ENCODE measurements at places on chromosomes 6 and 20. TPM values are rescaled to one million over a fixed set of nuclear protein-coding genes. Genes with fewer than 3 reads are reported as not detected.

GRCh38 chr20:34515484-34516246 is 557 bp upstream of the DYNLRB1 start:
- peak overlapping the region; percentile 61 for H3K4me3 ChIP-seq
- no peaks in the 10 kb centered on the region for H3K36me3 ChIP-seq
- no peaks in the 10 kb centered on the region for H3K27me3 ChIP-seq
- peaks cover 6% of the 10 kb centered on the region for H3K4me1 ChIP-seq

Gene CLVS2
- 11.6 TPM for total RNA-seq

Gene SGK2
- total RNA-seq = 5.9 TPM

DNA sequence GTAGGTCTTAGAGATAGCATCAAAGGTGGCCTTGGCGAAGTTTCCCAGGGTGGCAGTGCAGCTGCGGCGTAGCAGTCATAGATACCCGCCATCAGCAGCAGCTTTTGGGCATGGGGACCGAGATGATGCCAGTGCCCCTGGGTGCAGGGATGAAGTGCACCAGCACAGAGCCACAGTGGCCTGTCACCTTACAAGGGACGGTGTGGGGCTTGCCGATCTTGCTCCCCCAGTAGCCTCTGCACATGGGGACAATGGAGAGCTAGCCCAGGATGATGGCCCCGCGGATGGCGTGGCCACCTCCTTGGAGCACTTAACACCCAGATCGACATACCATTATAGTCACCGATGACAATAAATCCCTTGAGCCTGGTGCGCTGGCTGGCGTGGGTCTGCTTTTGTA is 195.5 kb downstream of the ZMYND8 start:
- no peaks in the 10 kb centered on the region for H3K36me3 ChIP-seq
- no peak for DNase-seq
- H3K27ac ChIP-seq = no peak overlapping the region
- H3K4me1 ChIP-seq = no peaks in the 10 kb centered on the region
- H3K27me3 ChIP-seq = no peaks in the 10 kb centered on the region
- H3K4me3 ChIP-seq = no peak overlapping the region

- no peak overlapping the region for H3K4me3 ChIP-seq
- H3K4me1 ChIP-seq = no peaks in the 10 kb centered on the region
- H3K36me3 ChIP-seq = no peaks in the 10 kb centered on the region
- H3K27me3 ChIP-seq = no peaks in the 10 kb centered on the region
- DNase-seq = no peak
- no peak overlapping the region for H3K27ac ChIP-seq
These were observed 291.1 kb upstream of the AGPAT4 start for GRCh38 chr6:161564952-161565351.

GRCh38 chr20:37764333-37764935 is 70.6 kb downstream of the CTNNBL1 start:
- H3K4me1 ChIP-seq = no peaks in the 10 kb centered on the region
- H3K36me3 ChIP-seq = no peaks in the 10 kb centered on the region
- no peaks in the 10 kb centered on the region for H3K27me3 ChIP-seq
- no peak overlapping the region for H3K4me3 ChIP-seq
- DNase-seq = no peak
- no peak overlapping the region for H3K27ac ChIP-seq

DNA sequence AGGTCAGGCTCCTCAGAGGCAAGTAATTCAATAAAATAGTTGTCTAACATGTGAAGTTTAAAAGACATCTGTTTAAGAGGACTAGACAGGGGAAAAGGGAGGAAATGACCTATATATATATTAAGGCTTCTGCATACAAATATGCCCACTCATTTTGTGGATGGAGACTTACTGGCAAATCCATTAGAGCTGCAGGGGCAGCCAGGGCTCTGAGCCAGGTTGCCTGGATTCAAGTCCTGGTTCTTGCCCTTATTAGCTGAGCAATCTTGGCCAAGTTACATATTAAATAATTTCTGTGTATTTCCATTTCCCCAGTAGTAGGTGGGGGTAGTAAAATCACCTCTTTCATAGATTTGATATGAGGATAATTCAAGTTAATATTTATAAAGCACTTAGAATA is 287.0 kb upstream of the RIMS1 start:
- H3K4me1 ChIP-seq = no peaks in the 10 kb centered on the region
- no peaks in the 10 kb centered on the region for H3K36me3 ChIP-seq
- no peaks in the 10 kb centered on the region for H3K27me3 ChIP-seq
- no peak overlapping the region for H3K27ac ChIP-seq
- DNase-seq = no peak
- H3K4me3 ChIP-seq = no peak overlapping the region

DNA sequence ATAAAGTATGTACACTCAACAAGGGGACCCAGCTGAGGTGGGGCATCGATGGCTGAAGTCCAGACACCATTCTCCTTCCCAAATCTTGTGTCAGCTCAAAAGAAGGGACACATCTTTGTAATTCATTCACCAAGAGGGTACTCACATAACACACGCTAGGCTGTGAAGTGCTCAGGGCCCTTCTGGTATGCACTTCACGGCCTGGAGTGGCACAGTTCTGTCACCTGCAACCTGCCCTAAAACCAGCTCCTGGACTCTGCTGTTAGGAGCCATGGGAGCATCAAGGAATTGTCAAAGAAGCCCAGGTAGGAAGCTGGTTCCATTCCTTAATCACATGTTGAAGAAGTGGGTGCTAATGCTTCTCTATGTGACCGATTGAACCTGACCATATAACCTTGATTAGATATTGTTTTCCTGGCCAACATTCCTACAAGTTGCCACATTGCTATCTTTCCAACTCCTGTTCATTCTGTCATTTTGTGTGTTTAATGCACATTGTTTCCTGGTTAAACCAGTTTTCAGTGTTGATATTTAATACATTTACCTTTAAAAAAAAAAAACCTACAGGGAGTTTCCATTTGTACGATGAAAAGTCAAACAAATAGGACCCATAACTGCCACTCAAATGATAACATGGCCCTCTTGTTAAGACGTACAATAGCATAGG is 127.3 kb downstream of the TNFRSF21 start:
- no peaks in the 10 kb centered on the region for H3K4me1 ChIP-seq
- H3K27me3 ChIP-seq = no peaks in the 10 kb centered on the region
- no peak overlapping the region for H3K27ac ChIP-seq
- DNase-seq = no peak

GRCh38 chr6:2783188-2783963 is 18.2 kb downstream of the WRNIP1 start:
- H3K4me1 ChIP-seq = no peaks in the 10 kb centered on the region
- no peaks in the 10 kb centered on the region for H3K36me3 ChIP-seq
- H3K27me3 ChIP-seq = no peaks in the 10 kb centered on the region
- no peak for DNase-seq

Gene KCNB1
- total RNA-seq = 10.2 TPM

Gene CALHM4
- not detected for total RNA-seq

- H3K36me3 ChIP-seq = no peaks in the 10 kb centered on the region
- no peaks in the 10 kb centered on the region for H3K4me1 ChIP-seq
- DNase-seq = no peak
- H3K4me3 ChIP-seq = no peak overlapping the region
- no peak overlapping the region for H3K27ac ChIP-seq
These were observed 328.6 kb downstream of the NKAIN2 start for GRCh38 chr6:124132256-124132655.

DNA sequence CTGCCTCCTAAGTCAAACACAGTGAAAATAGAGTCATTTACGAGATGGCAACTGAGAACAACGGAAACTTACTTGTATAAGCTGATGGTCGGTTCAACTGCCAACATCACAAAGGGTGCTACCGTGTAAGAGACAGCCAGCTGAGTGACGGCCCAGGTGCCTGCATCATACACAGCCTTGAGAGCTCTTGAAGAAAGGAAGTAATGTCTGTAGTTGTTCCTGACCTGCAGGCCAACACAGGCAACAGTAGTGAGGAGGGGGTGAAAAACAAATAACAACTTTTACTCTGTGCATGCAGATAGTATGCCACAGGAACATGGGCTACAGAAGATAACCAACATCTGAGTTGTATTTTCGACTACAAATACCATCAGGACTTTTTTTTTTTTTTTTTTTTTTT is 102.7 kb downstream of the MBOAT1 start:
- H3K4me3 ChIP-seq = no peak overlapping the region
- H3K27me3 ChIP-seq = no peaks in the 10 kb centered on the region
- H3K4me1 ChIP-seq = no peaks in the 10 kb centered on the region
- H3K36me3 ChIP-seq = no peaks in the 10 kb centered on the region
- no peak for DNase-seq

Measured in uterus (tissue), 4 donors.